DMS79 treated with DMSO at 0.1 percent for 48 hours (cell line): ENCODE measurements at places on chromosomes 6 and 20.

- no peak for DNase-seq
Measured at GRCh38 chr6:30543821-30544220, 12.5 kb downstream of the GNL1 start.

- no peak for DNase-seq
Measured at GRCh38 chr6:159875194-159875593, 15.6 kb upstream of the MAS1 start.

DNA sequence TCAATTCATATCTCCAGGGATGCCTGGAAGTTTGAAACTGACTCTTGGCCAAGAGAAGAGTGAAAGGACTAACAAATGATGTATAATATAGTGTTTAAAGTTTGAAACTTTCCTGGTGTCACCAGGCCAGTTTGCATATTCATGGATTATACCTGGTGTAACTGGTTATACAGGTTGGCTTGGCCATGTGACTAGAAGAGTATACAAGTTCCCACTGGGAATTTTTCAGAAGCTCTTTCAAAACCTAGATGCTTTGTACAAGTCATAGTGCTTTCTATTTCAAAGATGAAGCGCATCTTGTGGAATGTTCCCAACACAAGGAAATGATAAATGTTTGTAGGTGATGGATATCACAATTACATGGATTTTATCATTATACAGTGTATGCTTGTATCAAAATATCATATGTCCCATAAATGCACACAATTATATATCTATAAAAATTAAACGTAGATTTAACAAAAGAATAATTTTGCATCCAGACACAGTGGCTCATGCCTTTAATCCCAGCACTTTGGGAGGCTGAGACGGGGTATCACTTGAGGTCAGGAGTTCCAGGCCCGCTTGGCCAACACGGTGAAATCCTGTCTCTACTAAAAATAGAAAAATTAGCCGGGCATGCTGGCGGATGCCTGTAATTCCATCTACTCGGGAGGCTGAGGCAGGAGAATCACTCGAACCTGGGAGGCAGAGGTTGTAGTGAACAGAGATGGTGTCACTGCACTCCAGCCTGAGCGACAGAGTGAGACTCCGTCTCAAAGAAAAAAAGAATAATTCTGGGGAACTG lies 1420.2 kb downstream of the GRIK2 start:
- DNase-seq: no peak

DNA sequence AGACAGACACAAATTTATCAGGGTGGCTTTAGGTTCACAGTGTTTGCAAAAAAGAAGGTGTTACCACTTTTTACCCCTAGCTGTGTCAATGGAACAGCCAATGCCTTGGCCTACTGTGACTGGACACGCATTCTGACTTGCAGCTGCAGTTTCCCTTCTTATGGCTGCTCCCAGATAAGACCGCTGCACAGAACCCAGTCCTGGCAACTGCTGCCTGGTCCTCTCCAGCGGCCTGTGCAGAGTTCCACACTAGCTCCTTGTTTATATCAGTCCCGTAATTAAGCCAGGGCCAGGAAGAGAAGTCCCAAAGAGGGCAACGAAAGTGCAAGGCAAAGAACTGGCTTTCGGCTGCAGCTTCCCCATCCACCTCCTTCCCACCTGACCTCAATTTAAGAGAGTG lies 283.0 kb downstream of the FOXC1 start:
- no peak for DNase-seq
